ENCODE measurements at places on chromosomes 6 and 20.
A peak's percentile ranks its signal among the peaks of the same experiment; 100 is the strongest.

DNA sequence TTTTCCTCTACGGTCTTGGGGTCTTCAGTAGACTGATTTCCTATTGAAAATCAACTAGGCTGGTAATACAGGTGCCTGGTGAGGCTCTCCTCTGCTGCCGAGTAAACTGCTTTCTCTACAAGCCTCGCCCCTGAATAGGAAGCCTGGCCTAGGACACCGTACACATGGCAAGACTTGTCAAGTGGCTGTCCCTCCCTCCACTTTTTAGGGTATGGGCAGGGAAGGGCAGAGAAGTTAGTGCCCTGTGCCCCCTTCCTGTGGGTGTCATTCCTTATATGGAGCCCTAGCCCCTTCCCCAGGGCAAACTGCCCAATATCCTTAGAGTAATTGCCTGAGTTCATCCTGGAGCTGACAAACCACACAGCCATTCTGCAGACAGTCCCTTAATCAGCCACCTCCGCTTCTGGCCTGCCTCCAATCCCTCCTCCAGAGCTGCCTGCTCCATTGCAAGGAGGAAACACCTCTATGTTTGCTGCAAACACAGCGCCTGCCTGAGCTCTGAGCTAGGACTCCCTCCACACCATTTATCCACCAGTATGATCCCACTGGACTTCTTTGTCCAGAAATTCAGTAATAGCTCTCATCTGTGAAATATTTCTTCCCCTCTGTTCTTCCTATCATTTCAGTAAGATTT lies 93.1 kb downstream of the CHD6 start:
- DNase-seq: peak; percentile 56

- DNase-seq: peak; percentile 17
Observed at GRCh38 chr20:23246717-23247664, 103.6 kb upstream of the NXT1 start.

DNA sequence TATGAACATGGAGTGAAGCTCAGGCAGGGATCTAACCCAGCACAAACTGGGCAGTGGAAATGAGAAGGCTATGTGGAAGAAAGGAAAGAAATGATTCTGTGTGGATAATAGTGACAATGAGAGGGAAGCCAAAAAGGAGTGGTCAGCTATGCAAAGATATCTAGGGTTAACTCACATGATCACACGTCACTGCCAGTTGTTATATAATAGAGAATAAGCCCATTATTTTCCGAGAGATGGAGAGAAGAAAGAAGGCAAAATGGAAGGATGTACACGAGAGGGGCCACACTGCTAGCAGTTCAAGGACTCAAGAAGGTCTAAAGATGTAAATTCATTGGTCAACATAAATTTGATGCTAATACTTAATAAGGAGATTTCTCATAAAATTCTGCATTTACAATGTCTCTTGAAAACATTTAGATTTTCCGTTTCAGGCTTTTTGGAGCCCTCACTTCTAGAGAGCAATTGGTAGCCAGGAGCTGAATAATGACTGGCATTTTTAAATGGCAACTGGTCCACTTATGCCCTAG lies 18.8 kb upstream of the RCAN2 start:
- no peak for DNase-seq

DNA sequence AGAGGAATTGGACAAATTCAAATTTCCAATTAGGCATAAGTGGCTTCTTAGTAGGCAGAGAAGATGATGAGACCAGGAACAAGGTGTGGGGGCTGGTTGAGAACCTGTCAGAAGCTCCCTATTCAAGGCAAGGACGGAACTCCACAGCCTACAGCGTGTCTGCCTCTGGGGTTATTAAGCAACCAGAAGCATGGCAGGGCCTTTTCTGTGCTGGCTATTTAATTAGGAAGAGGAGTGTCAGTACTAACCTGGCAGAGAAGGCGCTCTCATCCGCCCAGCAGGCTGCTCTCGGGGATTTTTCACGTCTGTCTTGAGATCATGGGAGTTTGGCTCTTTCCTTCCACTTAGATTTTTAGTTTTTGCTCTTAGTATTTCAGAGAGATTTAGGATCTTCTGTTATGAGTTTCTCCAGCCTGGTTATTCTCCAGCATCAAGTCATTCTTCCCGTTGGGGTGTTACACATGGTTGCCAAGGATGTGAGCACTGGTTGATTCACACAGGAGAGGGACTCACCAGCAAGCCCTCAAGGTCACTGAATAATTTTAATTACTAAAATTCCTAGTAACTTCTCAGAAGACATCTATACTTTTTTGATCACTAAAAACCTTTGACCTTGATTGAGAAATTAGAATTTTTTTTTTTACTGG lies 23.9 kb downstream of the ADTRP start:
- DNase-seq: no peak

DNA sequence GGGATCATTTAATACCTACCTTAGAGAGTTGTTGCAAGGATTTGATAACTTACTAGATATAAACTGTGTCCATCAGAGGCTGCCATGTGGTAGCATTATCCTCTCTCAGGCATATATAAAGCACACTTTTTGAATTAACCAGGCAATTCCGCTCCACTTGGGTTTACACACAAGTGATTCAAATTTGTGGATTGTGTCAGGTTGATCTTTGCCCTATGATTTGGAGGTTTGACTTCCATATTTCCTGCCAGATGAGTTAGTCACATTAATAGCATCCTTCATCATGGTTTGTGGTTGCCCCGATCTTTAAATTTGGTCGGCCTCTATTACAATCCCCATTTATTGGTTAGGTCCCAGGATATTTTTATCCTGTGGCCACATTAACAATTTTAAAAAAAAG lies 44.8 kb upstream of the CTAGE9 start:
- no peak for DNase-seq

- no peak for DNase-seq
Observed at GRCh38 chr20:20785226-20785625, 72.8 kb upstream of the RALGAPA2 start.
